ENCODE measurements at places on chromosomes 2 and 18.

- no peak for DNase-seq
Observed at GRCh38 chr2:12723736-12724463, 7.2 kb downstream of the TRIB2 start.

DNA sequence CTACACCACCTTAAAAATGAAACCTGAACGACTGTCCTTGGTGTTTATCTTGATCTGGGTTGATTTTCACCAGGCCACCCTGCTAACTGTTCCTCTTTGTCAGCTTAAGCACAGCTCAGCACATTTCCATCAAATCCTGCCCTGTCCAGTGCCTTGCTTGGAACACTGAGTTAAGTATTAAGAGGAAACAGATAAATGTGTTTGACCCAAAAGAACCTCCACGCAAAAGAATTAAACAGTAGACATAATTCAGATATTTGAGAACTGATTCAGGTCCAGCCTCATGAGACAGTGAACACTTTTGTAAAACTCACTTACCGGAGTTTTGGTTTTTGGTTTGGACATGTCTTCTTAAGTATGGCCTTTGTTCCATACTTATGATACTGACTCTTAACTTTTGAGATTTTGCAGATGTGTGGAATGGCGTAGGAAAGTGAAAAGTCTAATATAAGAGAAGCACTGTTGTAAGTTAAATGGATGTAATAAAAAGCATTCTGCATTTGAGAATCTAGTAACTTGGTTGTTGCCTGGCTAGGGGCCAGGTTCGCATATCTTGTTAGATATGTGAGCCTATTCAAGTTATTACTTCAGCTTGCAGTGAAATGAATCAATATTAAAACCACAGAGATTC lies 88.9 kb upstream of the SERPINE2 start:
- no peak for DNase-seq

DNA sequence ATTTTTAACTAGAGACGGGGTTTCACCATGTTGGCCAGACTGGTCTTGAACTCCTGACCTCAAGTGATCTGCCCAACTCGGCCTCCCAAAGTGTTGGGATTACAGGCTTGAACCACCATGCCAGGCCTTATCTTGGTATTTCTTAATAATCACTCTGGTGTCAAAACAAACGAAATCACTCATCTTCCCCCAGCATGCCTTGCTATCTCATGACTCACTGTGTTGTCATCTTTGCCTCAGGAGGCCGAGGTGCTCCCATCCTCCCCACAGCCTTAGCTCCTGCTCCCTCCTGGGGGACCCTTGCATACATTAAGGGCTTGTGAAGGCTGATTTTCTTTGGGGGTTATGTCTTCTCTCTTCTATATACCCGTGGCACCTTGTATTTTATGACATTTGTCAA lies 250.1 kb upstream of the DPP10 start:
- DNase-seq, result no peak

DNA sequence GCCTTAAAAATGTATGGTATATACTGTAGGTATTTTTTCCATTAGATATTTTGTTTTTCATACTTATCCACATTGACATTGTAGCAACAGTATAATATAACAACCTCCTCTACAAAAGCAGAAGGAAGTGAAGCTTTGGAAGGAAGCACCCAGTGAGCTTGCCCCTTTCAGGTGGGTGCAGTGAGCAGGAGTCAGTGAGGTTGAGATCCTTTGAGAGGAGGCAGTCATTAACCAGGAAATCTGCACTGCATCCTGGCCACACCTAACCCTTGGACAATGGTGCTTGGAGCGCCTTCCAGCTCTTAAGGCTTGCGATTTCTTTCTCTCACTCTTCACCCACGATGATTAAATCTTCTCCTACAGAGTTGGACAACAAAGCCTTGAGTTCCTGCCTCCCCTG lies 13.9 kb downstream of the IL37 start:
- DNase-seq, result no peak

DNA sequence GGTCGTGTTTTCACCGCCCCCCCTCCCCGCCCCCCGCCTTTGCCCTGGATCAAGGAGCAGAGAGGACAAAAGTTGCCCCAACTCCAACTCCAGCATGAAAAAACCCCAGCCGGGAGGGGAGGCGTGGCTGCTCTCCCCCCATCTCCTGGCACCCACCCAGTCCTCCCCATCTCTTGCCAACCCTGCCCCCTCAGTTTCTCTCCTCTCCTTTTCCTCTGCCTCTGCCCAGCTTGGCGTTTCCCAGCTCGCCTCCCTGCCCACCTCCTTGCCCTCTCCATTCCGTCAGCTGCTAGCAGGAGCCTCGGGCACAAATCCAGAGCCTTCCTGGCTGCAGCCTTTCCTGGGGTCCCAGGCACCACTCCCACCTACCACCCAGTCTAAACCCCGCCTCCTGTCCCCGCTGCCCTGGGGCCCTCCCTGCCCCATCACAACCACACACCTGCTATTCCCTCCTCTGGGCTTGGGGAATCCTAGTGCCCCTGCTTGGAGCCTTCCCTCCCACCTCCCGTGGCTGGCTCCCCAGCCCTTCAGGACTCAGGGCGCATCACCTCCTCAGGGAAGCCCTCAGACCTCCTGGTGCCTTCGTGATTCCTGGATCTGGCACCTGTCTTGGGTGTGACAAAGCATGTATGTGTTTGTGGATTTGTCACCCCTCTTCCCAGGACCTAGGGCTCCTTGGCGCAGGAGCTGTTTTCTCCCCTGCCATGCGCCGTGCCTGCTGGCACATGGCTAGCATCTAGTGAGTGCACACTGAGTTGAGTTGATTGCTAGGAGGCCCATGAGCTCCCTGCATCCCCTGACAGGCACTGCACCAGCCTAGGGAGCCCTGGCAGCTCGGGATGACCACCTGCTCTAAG lies 209.1 kb downstream of the TFCP2L1 start:
- no peak for DNase-seq

- DNase-seq, result no peak
Observed at GRCh38 chr2:68317971-68318913, 1.5 kb downstream of the CNRIP1 start.

DNA sequence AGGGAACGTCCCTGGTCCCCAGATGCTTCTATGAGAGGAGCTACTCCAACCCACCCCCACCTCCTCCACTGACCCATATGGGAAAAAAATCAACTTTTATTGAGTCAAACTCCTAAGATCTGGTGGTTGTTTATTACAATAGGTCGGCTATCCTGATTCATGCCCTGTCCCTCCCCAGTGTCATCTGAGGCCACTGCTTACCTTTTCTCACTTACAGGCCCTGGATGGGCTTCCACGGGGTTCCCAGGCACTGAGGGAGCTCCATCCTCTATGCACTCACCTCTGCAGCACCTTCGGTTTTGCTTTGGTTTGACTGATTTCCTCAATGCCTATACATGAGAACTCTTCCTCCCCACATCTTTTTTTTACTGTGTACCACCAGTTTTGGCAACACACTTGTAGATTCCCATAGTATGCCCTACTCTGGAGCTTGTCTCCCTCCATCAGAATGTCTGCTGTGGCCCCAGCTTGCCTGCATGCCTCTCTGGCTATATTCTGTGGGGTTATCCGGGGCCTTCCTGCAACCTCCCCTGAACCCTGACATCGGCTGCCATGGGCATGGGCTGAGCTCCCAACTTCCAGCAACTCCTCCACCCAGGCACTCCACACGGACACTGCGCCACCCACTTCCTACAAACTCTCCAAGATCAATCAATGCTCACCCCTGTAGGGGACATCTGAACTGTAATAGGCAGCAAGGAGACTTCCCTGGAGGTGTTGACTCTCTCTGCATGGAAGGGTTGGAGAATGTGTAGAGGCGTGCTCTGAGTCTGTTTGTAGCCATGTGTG lies 236.1 kb downstream of the VAPA start:
- no peak for DNase-seq

GRCh38 chr2:133146893-133147292 lies 421.4 kb downstream of the NCKAP5 start:
- no peak for DNase-seq

DNA sequence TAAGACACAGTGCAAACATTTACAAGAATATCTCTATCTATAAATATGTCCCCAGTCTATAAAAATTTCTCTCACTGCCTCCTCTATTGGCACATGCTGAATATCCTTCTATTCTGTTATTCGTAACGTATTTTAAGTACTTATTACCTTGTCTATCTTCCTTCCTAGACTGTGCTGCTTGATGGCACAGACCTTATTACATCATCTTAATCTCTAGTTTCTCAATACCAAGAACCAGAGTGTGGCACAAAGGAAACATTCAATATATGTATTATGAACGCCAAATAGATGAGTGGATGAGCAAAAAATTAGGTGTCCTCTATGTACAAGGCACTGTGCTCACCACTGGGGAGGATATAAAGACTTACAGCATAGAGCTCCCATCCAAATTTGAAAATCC lies 282.8 kb downstream of the NBAS start:
- DNase-seq, result no peak

DNA sequence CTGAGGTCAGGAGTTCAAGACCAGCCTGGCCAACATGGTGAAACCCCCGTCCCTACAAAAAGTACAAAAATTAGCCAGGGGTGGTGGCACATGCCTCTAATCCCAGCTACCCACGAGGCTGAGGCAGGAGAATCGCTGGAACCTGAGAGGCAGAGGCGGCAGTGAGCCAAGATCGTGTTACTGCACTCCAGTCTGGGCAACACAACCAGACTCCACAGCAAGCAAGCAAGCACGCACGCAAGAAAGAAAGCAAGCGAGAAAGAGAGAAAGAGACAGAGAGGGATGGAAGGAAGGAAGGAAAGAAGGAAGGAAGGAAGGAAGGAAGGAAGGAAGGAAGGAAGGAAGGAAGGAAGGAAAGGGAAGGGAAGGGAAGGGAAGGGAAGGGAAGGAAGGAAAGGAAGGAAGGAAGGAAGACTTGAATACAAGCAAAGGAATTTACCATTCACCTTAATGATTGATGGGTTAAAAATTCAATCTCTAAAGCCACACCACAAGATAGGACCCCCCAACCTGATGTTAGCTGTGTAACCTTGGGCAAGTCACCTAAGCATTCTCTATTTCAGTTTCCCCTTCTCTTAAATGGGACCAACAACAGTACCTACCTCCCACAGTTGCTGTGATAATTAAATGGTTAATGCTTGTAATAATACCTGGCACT lies 181.7 kb downstream of the ATAD2B start:
- no peak for DNase-seq

DNA sequence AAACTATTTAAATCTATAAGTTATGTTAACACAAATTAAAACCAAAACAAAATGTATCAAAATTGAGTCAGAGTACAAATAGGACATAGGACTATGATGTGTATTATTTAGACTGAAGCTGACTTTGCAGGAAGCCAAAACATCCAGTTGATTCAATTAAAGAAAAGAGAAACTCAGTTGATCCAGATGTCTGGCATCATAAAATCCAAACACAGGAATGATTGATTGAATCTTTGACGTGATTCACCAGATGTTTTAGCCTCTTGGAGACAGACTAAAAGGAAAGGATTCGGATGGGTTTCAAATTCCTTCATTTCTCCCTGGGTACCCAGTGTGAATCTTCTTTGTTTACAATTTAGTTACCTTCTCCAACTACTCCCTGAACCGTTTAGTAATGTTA lies 272.9 kb downstream of the IRS1 start:
- no peak for DNase-seq

GRCh38 chr2:156474401-156474800 lies 38.2 kb downstream of the GPD2 start:
- DNase-seq, result no peak

DNA sequence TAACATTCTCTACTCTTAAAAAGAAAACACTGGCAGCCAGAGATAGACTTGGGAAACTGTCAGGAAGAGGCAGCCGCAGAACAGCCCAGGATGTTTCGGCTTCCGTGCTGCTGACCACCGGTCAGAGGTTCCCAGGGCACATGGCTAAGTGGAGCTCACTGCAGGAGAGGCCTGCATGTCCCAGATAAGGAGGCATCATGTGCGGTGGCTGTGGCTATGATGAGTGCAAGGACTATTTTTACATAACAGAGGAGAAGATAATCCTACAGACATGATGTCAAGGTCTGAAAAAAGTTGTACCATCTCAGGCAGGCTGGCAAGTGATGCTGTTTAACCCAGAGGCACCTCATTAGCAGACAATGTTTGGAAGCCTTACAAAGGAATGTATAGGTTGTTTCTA lies 252.3 kb downstream of the CYRIA start:
- DNase-seq, result no peak
